ENCODE measurements at places on chromosomes 1 and 21.

DNA sequence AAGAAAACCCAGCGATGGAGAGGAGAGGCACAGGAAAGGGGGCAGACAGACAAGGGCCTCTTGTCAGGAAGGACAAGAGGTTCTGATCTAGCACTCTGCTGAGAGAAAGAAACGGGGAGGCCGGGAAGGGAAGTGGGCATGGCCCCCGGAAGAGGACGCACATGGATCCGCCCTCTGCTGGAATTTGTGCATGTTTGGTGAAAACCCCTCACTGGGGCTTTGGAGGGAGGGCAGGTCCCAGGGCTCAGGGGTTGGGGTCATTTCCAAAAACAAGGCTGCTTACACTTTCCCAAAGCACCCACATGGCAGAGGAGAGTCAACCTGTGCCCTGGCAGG lies 32.4 kb upstream of the ECE1 start:
- no peaks in the 10 kb centered on the region for H3K27me3 ChIP-seq
- peaks cover 54% of the 10 kb centered on the region for H3K4me1 ChIP-seq
- no peak for DNase-seq
- no peak overlapping the region for H3K4me3 ChIP-seq
- H3K27ac ChIP-seq: no peak overlapping the region

DNA sequence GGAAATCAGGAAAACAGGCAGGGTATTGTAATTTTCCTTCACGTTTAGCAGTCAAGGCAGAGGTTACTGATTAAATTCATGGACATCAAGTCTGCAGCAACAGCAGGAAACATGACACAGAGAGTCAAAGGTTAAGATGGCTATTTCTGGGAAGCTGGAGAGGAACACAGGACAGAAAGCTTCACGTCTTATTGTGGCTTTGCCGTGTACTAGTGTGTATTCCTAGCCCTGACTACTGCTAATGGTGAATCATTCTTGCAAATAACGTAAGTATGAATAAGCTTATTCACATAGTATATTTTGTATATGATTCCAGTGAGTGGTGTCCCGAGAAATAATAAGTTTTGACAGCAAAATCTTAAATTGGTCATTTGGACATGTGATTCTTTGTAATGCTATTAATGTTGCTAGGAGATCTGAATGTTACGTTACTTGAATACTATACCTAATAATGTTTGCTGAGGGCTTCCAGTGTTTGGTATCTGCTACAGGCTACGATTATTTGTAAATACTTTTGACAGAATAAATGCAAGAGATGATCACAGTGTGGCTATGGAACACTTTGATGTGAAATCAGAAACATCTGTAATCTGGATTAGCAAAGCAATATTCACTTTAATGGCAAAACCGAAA lies 77.4 kb downstream of the DISP1 start:
- no peak overlapping the region for H3K27ac ChIP-seq
- H3K27me3 ChIP-seq: no peaks in the 10 kb centered on the region
- no peak overlapping the region for H3K4me3 ChIP-seq
- no peak for DNase-seq
- no peaks in the 10 kb centered on the region for H3K36me3 ChIP-seq
- H3K4me1 ChIP-seq: peaks cover 14% of the 10 kb centered on the region

- H3K27ac ChIP-seq: no peak overlapping the region
- no peak overlapping the region for H3K4me3 ChIP-seq
- H3K27me3 ChIP-seq: no peaks in the 10 kb centered on the region
- no peaks in the 10 kb centered on the region for H3K36me3 ChIP-seq
- H3K4me1 ChIP-seq: no peaks in the 10 kb centered on the region
- no peak for DNase-seq
Observed at GRCh38 chr1:213828867-213829266, 158.9 kb upstream of the PROX1 start.

DNA sequence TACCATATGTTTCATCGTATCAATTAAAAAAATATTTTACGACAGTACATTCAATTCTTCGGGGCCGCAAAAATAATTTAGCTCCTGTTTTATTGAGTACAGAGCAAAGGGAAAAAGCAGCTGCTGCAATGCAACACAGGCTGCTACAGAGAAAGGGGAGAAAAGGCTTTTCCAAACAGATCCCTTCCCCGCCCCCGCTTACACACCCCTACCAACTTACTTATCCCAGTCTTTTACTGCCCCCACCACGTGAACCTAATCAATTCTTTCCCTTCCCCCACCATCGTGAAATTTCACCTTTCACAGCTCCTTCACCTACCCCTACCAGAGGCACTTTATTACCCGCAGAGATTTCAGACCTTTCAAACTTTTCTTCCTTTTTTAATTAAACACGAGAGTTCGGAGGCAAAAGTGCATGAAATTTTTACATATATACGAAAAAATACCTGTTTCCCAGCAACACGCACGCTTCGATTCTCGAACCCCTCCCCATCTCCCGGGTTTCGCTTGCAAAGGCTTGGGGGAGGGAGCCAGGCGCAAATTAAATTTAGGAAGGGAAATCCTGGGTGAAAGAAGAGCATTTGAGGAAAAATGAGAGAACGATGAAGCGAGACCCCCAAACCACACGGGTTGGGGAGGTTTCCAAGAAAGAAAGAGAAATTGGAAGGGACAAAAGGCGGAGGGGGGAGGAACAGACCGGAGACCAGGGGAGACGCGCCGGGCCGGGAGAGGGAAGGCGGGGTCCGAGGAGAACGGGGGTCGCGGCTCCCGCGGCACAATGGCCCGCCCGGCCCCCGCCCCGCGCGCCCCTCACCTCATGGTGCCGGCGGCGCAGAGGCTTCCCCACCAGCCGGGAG lies 823 bp downstream of the ENAH start:
- no peak overlapping the region for H3K27ac ChIP-seq
- H3K36me3 ChIP-seq: peaks cover 2% of the 10 kb centered on the region
- peaks cover 11% of the 10 kb centered on the region for H3K4me1 ChIP-seq
- H3K27me3 ChIP-seq: peaks cover 53% of the 10 kb centered on the region
- DNase-seq: no peak

DNA sequence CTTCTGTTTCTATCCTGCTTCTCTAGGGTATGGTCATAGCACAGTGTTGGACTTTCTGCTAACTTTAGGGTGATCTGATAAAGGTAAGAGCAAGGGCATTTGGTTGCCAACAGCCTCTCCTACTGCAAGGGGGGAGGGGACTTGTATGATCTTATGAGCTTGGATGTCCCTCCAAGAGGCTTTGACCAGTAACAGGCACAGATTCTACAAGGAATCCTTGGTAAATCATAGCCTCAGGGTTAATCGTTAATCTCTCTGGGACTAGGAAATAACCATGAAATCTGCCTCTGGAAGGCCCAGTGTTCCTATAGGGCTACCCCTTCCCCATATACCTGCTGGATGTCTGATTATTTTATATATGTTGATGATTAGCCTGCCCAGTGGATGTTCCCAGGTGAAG lies 134.8 kb upstream of the TNFSF4 start:
- no peak overlapping the region for H3K4me3 ChIP-seq
- H3K4me1 ChIP-seq: no peaks in the 10 kb centered on the region
- H3K36me3 ChIP-seq: no peaks in the 10 kb centered on the region
- no peak overlapping the region for H3K27ac ChIP-seq

- no peaks in the 10 kb centered on the region for H3K36me3 ChIP-seq
- no peak overlapping the region for H3K4me3 ChIP-seq
- no peaks in the 10 kb centered on the region for H3K4me1 ChIP-seq
Observed at GRCh38 chr1:55860326-55860725, 645.2 kb upstream of the USP24 start.

DNA sequence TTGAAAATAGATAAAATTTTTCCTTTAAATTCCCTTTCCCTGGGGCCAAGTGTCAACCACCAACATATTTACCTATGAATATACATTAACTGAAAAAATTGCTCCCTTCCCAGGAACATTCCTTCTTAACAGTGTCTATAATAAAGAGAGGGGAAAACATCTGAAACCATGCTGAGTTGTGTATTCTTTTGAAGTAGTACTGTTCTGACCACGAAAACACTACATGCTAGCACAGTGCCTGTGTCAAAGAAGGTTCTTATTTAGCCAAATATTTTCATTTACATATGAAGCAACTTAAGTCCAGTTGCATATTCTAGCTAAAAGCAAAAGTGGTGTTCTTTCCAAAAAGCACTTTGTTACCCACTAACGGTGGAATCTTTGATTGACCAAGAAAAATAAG lies 311.2 kb downstream of the VAV3 start:
- no peak overlapping the region for H3K27ac ChIP-seq
- H3K27me3 ChIP-seq: no peaks in the 10 kb centered on the region
- H3K4me3 ChIP-seq: no peak overlapping the region
- no peaks in the 10 kb centered on the region for H3K4me1 ChIP-seq
- no peaks in the 10 kb centered on the region for H3K36me3 ChIP-seq

- no peaks in the 10 kb centered on the region for H3K4me1 ChIP-seq
- H3K27me3 ChIP-seq: peaks cover 2% of the 10 kb centered on the region
- DNase-seq: no peak
- no peaks in the 10 kb centered on the region for H3K36me3 ChIP-seq
- H3K4me3 ChIP-seq: no peak overlapping the region
Observed at GRCh38 chr1:232704694-232705680, 75.1 kb upstream of the SIPA1L2 start.

GRCh38 chr1:6148497-6149241 lies 31.5 kb downstream of the CHD5 start:
- H3K27ac ChIP-seq: no peak overlapping the region
- no peaks in the 10 kb centered on the region for H3K36me3 ChIP-seq
- no peak overlapping the region for H3K4me3 ChIP-seq

- H3K4me1 ChIP-seq: no peaks in the 10 kb centered on the region
- no peak for DNase-seq
- peaks cover 15% of the 10 kb centered on the region for H3K36me3 ChIP-seq
- no peak overlapping the region for H3K27ac ChIP-seq
- no peak overlapping the region for H3K4me3 ChIP-seq
- no peaks in the 10 kb centered on the region for H3K27me3 ChIP-seq
Observed at GRCh38 chr1:97764991-97765390, 155.8 kb downstream of the DPYD start.

- H3K27ac ChIP-seq: no peak overlapping the region
- H3K36me3 ChIP-seq: no peaks in the 10 kb centered on the region
- DNase-seq: no peak
- no peaks in the 10 kb centered on the region for H3K4me1 ChIP-seq
- H3K4me3 ChIP-seq: no peak overlapping the region
Observed at GRCh38 chr1:57341721-57342120, 82.1 kb downstream of the DAB1 start.

DNA sequence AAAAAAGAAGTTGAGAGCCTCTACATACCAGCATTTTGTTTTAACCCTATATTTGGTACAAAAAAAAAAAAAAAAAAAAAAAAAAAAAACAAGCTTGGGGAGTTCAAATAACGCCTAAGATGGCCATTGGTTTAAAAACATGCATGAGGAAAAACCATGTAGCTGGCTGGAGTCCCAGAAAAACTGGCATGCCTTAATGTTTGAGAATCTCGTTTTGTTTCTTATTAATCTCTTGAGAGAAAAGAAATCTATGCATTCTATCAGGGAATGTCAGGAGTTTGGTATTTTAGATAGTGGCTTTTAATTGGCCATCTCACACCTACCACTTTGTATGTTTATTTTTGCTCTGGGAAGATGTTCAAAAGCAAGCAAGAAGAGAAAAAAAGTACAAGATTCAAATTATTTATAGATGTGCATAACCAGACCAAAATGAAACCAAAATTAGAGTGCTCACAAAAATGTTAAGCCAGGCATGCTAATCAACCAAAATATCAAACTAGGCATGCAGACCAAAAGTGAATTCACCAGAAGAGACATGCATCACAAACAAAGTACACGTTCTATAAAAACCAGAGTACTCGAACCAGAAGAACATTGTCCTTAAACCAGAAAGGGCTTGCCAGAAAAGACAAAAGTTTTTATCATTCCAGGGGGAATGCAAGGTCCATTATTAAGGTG lies 156.6 kb downstream of the AK5 start:
- H3K4me1 ChIP-seq: peaks cover 24% of the 10 kb centered on the region
- H3K27me3 ChIP-seq: no peaks in the 10 kb centered on the region
- DNase-seq: no peak
- H3K27ac ChIP-seq: no peak overlapping the region
- H3K36me3 ChIP-seq: peaks cover 21% of the 10 kb centered on the region

DNA sequence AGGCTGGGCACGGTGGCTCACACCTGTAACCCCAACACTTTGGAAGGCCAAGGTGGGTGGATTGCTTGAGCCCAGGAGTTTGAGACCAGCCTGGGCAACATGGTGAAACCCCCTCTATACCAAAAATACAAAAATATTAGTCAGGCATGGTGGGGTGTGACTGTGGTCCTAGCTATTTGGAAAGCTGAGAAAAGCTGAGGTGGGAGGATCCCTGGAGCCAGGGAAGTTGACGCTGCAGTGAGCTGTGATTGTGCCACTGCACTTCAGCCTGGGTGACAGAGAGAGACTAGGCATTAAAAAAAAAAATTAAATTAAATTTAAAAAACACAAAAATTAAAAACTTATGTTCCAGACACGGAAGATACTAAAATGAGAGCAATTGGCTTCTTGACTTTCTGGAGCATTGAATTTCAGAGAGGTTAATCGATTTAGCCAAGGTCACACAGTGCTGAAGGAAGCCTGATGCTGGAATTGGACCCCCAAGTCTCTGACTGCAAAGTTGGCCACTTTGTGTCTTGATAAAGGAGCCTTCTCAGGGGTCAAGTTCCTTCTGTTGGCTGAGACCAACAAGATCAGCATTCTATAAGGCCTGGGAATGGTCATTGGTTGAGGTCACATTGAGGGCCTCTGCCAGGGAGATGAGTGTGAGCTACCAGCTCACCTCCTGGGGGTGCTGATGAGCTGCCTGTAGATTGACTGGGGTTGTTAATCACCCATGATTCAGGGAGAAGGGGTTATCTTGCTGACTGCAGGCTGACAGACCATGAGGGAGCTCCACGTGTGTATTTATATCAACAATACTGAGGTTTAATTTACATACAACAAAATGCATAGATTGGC lies 54.3 kb downstream of the RPS6KA1 start:
- H3K4me3 ChIP-seq: no peak overlapping the region
- no peak overlapping the region for H3K27ac ChIP-seq
- H3K4me1 ChIP-seq: peaks cover 24% of the 10 kb centered on the region
- no peak for DNase-seq
- H3K36me3 ChIP-seq: no peaks in the 10 kb centered on the region
- no peaks in the 10 kb centered on the region for H3K27me3 ChIP-seq

- H3K27me3 ChIP-seq: peaks cover 32% of the 10 kb centered on the region
- no peak for DNase-seq
- H3K4me1 ChIP-seq: no peaks in the 10 kb centered on the region
Observed at GRCh38 chr1:200316148-200316803, 93.6 kb downstream of the ZNF281 start.

GRCh38 chr1:214019499-214019898 lies 31.7 kb downstream of the PROX1 start:
- no peaks in the 10 kb centered on the region for H3K4me1 ChIP-seq
- no peak for DNase-seq
- peaks cover 3% of the 10 kb centered on the region for H3K27me3 ChIP-seq
- no peak overlapping the region for H3K27ac ChIP-seq
- no peaks in the 10 kb centered on the region for H3K36me3 ChIP-seq

Measured in activated CD8-positive, alpha-beta T cell treated with anti-CD3 and anti-CD28 coated beads, Interleukin-2, amount 10 ng/mL, durations not matched to agents 7 days and 5 days (primary cell).